ENCODE measurements at places on chromosomes 2 and 18. TPM values are rescaled to one million over a fixed set of nuclear protein-coding genes. Genes with fewer than 3 reads are reported as not detected.

- no peak for DNase-seq
These were observed 5.4 kb upstream of the RNASEH1 start for GRCh38 chr2:3563521-3563976.

Gene IMP4
- total RNA-seq = 52.7 TPM

GRCh38 chr18:13796515-13796914 is 27.4 kb upstream of the MC5R start:
- no peak for DNase-seq

DNA sequence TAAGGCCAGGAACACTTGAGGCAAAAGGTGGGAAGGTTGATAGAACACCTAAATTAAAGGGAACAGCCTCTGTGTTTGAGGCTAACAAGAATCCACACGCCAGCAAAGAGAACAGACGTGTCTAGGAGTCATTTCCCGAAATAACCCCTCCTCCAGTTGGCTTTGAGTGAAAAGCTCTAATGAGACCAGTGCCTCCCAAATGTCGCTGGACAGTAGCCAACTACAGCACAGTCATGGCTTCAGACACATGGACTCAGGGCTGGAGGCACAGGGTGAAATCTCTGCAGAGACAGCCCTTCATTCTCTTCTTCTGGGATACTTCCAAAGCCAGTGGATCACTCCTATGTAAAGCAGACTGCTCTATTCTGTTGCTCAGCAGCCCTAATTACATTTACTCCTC is 49.6 kb downstream of the SOWAHC start:
- DNase-seq = no peak

Gene DLX1
- 0.58 TPM for total RNA-seq

GRCh38 chr2:95073856-95074662 is 47.5 kb downstream of the MRPS5 start:
- DNase-seq = no peak

DNA sequence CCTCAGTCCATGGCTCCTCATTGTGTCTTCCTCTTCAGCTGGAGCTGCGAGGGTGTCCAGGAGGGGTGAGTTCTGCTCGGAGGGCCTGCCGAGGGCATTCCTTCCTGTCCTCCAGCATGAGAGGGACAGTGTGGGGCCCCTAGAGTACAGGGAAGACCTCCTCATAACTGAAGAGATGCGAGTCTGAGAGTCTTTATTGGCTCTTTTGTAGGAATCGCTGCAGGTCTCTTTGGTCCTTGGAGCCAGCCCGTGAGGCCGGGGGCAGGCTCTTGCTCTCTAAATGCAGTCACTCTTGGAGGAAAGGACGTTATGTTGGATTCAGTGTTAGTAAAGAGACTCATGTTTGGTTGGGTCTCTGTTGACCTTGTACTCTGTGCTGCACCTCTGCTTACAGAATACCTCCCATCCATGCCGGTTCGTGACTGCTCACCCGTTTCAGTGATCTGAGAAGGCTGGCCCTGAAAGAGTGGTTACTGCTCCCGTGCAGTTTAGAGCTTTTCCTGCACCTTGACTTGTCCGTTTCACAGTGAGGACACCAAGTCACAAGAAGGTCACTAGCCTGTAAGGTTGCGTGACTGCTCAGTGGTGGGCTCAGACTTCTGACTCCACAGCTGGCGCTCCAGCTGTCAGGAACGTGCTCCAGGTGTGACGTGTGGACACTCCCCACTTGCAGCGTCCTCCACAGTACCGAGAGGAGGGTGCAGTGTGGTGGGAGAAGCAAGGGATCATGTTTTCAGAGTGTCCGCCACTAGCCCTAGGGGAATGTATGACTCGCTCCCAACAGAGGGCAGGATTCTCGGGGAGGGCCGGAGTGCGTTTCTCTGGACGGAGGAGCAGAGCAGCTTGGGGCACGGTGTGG is 7.8 kb downstream of the ATG4B start:
- no peak for DNase-seq

DNA sequence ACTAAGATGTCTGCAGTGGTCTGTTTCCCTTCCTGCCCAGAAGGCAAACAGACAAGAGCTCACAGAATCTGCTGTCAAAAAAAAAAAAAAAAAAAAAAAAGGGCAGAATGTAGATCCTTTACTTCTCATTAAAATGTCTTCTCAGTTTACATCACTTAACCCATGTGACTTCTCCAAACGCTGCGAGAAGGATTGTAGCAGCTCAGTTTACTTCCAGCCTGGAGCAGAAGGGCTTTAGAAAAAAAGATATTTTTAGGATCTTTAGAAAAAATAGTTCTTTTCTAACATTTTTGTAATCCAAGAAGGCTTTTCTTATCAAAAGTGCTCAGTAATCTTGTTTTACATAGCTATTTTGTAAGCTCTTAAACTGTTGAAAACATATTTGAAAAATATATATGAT is 425.4 kb downstream of the CNTNAP5 start:
- no peak for DNase-seq

- no peak for DNase-seq
These were observed 47.8 kb downstream of the KCTD18 start for GRCh38 chr2:200461846-200462710.

Gene ACTR3
- 227 TPM for total RNA-seq

Measured in mucosa of descending colon (tissue), 3 donors.